ENCODE measurements at places on chromosomes 3 and 15. TPM values are rescaled to one million over a fixed set of nuclear protein-coding genes. Genes with fewer than 3 reads are reported as not detected.

The RAD51 gene
- total RNA-seq, result 36.2 TPM

The GOLGA8G gene
- total RNA-seq, result not detected

The CHST2 gene
- total RNA-seq, result 26.9 TPM

The LMAN1L gene
- 3.4 TPM for total RNA-seq

The CACNA1D gene
- total RNA-seq, result 0.26 TPM

The ZMYND10 gene
- total RNA-seq, result 0.95 TPM

The ASB14 gene
- total RNA-seq, result not detected

The MEIS2 gene
- total RNA-seq, result not detected

DNA sequence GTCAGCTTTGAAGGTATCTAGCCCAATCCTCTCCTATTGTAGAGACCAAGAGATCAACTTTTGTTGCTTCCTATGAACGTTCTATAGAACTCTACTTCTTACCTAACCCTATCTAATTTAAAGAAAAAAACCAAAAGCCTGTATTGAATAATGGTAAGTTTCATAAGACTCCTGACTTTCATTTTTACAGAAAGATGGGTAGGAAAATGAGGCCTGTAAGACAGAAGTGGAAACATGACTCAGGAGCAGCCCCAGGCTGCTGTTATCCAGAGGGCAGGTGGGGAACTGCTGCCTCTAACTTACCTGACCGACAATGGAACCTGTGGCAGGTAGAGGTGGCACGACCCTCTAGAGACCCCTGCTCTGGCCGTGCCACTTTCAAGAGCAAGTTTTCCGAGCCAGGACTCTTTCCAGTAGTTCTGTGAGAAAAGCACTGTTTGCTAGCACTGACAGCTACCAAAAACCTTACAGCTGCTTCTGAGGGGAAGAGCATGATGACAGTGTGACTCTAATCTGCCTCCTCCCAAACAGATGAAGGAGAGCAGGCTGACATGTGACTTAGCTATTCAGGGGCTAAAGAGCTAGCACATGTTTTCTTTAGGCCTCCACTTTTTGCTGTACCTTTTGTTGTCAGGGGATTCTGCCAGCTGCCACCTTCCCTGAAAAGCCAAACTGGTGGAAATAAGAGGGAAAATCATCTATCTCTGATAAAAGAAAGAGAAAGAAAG is 17.5 kb downstream of the POPDC2 start:
- no peak for DNase-seq

DNA sequence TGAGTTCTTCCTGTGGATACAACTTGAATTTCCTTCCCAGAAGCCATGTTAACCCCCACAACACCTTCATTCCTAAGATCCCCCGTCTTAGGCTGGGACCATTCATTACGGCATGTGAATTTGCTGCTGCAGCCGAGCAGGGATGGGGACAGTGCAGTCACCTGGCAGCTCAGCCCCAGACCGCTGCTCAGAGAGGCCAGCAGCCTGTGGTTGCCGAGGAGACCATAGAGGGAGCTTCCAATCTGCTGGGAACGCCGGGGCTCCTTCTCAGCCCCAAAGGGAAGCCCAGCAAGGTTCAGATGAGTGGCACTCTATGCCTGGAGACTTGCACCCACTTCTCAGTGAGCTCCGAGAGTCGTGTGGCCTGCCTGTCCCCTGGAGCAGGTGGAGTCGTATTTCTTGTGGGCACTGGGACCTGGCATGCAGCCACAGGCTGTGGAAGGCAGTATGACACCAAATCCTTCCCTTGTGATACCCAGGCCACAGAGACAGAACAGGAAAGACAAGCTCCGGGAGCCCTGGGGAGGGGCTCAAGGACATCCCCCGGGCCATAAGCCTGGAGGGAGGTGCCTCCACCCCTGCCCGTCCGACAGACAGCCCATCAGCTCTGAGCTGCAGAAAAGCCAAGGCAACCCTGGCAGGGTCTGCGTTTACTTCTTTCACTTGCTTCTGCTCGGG is 167.3 kb downstream of the FAM43A start:
- no peak for DNase-seq

DNA sequence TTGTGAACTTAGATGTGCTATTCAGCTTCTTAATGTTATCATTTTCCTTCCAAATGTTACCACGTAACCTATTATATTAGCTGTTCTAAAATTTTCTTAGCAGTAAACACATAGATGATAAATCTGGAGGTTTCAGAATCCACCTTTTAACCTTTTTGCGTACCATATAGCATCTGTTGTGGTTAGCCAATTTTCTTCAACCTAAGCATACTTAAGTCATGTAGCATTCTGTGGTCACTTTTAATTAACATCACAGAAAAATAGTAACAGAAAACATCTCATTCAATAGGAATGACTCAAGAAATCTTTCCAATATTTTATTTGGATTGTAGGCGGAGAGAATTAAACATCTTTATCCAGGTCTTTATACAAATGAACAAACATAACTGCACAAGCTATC is 1465.3 kb upstream of the GBE1 start:
- no peak for DNase-seq

DNA sequence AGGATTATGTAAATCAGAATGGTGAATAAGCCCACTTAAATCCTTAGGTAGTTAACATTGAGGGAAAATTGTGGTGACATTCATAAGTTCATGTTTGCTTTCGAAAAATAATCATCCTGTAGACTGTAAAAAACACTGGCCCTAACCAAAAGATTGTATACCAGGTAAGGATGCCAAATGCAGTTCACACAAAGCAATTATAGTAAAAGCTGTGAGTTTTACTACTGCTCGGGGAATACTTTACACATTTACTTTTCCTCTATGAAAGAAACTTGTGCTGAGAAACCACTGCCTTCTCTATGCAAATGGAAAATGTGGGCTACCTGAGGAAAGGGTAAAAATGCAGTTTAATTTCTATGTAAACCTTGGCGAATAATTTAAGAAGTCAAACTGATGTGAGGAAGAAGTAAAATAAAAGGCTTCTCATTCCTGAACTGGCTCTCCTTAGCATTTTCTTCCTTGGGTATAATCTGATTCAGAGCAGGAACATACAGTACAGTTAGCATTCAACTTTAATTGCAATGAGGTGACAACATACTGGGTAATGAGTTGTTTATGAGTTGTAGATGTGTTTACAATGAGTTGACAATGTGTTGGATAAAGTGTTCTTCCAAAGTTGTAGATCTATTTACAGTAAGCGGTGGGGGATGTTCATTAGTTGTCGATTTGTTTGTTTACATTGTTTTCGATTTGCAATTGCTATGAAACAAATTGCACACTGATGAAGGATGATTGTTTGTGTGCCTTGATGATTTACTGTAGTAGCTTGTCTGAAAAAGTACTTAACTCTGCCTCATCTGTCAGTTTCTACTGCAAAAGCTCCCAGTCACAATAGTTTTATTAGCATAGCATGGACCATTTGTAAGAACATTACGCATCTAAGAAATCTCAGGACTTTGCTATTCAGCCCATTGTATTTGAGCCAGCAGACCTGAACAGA is 453.0 kb upstream of the DPH6 start:
- no peak for DNase-seq

GRCh38 chr3:136955813-136956212 is 2.0 kb upstream of the IL20RB start:
- no peak for DNase-seq

DNA sequence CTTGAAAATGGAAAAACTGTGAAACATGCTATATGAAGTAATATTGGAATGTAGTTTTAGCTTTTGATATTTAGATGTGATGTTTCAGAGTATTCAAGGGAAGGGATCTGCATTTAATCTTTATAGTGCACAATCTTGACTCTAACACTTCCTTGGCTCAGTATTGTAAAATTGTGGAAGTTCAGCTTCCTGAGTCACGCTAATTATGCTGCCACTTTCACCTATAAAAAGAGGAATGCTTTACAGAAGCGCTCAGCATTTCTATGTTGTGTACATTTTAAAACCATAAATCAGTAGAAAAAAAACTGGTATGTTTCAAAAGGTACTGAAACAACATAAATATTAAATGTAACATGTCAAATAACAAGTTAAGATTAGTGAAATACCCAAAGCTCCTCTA is 32.6 kb downstream of the SERPINI2 start:
- DNase-seq, result no peak

GRCh38 chr3:123416173-123416572 is 32.7 kb downstream of the ADCY5 start:
- DNase-seq, result no peak

- no peak for DNase-seq
Measured at GRCh38 chr3:50124052-50124799, 30.9 kb upstream of the SEMA3F start.

GRCh38 chr3:80040067-80040466 is 272.3 kb upstream of the ROBO1 start:
- DNase-seq, result no peak

GRCh38 chr15:92377083-92377789 is 16.4 kb upstream of the ST8SIA2 start:
- no peak for DNase-seq

GRCh38 chr3:72519946-72520604 is 328.2 kb downstream of the SHQ1 start:
- DNase-seq, result no peak

GRCh38 chr15:40338041-40338657 is 2.6 kb downstream of the CCDC9B start:
- DNase-seq, result peak; percentile 82

DNA sequence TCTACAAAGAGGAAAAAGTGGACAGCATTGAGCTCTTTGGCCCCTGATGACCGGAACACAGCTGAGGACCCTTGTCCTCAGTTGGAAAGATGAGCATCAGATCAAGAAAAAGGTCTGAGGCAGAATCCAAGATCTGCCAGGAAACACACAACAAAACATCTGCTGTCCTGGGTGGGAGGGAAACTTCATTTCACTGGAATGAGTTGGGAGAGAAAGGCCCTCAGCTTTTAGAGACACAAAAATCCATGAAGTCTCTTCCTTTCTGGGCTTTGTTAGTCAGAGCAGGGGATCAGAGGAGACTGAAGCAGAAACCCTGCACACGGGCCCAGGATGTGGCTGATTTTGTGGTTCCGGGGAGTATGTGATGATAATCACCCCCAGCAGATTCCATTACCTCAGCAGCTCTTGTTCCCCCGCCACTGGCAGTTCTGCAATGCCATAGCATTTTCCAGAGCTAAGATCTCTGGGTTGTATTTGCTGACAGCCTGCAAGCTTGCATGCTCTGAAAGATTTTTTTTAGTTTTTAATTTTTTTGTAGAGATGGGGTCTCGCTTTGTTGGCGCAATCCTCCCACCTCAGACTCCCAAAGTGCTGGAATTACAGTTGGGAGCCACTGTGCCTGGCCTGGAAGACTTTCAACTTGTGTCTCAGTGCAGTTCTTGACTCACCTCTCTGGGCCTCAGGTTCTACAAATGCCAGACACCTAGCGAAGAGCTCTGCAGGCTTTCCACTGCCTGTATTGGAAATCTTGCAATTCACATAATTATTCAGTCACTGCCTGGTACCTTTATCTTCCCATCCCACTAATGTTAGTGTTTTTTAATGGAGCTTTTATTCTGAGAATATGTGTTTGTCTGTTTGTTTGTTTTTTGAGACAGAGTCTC is 5.8 kb upstream of the TATDN2 start:
- DNase-seq, result peak; percentile 83

GRCh38 chr3:29099296-29099695 is 181.6 kb upstream of the RBMS3 start:
- no peak for DNase-seq

DNA sequence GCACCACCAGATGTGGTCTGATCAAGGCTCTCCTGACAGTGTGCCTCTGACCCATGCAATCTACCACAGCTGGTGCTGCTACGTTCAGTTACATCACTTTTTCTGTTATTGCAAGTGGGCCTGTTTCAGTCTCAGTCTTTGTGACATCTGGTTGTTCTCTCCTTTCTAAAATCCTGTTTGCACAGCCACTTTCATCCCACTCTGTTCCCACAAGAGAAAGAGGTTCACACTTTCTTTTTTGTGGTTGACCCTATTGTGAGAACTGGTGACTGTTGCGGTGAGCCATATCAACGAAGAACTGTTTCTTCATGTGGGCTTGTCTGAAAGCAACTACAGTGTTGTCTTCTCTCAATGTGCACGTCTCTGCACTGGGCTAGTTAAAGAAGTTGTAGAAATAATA is 342.8 kb upstream of the ARPP21 start:
- DNase-seq, result no peak

DNA sequence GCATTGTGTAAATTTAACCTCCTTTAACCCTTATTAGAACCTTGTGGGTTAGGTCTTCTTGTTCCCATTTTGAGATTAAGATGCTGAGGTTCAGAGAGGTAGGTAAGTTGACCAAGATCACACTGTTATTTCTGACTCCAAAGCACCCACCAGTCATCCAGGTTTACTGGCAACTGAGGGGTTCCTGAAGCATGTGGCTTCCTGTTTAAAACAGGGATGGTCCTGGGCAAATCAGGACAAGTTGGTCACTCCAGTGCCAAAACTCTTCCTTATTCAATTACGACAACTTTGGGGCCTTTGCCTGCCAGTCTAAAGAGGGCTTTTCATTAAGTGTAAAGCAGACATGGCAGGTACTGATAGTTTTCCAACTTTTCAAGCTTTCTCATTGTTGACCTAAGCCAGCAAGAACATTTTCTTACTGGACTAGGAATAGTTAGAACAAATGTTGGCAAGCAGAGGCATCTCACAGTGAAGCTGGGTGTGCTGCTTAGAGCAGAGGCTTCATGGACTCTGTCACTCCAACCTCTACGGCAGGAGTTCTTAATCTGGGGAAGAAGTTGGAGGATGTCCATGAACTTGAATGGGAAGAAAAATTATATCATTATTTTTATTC is 149.4 kb upstream of the ADAMTS9 start:
- no peak for DNase-seq

- no peak for DNase-seq
Measured at GRCh38 chr3:143158014-143158988, 38.7 kb downstream of the CHST2 start.

- no peak for DNase-seq
Measured at GRCh38 chr15:31433091-31433490, 106.5 kb downstream of the KLF13 start.

Measured in natural killer cell treated with Interleukin-12 subunit alpha and Interleukin-12 subunit beta and Interleukin-15 and Interleukin-18, amount 100 ng/mL, for 72 hours (primary cell).